ENCODE measurements at places on chromosomes 11 and 22. TPM values are rescaled to one million over a fixed set of nuclear protein-coding genes. Genes with fewer than 3 reads are reported as not detected.

MS4A12 gene
- 328 TPM for total RNA-seq

SPTBN2 gene
- 1.2 TPM for total RNA-seq

DRD2 gene
- total RNA-seq: not detected

MISFA gene
- 0.40 TPM for total RNA-seq

RAPSN gene
- total RNA-seq: not detected

OR5AK2 gene
- not detected for total RNA-seq

ASRGL1 gene
- total RNA-seq: 14.9 TPM

DNA sequence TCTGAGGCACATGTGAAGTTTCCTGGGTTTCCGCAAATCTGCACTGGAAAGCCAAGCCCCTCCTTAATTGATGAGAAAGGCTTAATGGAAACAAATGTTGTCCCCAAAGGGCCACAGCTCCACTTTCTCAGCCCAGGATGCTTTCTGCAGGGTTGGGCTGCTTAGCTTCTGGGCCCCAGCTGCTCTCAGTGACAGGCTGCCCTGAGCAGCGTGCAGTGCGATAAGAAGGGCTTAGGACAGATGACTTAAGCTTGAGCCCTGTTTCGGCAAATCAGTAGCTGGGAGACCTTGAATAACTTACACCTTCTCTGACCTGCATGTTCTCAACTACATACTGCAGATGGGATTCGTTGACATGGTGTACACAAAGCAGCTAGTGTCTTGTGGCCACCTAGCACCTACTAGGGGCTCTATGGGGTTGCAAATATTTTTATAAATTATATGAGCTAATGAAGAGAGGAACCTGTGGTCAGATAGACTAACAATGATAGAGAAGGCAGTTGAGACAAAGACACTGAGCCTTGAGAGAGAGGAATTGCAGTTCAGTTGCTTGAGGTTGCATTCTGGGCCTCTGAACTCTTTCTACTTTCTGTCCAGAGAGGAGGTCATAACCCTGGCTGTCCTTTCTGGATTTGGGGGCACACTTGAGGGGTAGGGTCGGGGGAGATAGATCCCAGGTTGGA lies 11.5 kb downstream of the STX3 start:
- no peak for DNase-seq

DNA sequence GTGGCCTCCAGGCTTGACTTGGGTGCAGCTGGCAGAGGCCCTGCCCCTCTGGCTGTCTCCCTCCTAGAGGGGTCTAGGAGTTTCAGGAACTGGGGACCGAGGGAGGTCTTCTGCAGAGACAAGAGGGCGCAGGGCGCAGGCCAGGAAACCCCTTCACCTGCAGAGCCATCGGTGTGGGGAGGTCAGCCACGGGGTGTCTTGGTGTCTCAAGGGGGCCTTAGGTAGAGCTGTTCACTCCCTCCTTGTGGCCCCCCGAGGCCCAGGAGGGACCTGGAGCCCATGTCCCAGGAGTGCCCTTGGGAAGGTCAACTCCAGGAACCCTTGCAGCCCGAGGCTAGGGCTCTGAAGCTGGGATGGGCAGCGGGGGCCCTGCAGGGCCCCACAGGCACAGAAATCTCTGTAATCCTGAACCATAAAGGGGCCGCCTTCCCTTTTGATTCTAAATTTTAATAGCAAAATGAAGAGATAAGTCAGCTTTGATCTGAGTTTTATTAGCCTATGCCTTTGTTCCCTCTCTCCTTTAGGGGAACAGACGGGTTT lies 31.4 kb upstream of the TH start:
- no peak for DNase-seq

DNA sequence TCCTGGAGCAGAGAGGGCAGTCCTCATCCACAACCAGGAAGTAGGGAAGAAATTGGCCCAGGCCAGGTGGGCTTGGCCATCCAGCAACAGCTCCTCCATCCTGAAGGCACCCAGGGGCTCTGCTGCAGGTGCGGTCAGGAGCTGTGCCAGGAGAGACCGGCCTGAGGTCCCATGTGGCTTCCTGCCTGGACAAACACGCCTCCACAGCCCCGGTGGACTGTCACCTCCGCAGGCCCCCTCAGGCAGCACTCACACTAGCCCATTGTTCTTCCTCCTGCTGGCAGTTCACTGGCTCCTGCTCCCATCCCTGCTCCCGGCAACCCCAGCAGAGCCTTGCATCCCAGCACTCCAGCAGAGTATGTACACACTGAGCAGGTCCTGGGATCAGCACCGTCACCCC lies 16.0 kb upstream of the POU2AF1 start:
- DNase-seq: no peak

- DNase-seq: no peak
Observed at GRCh38 chr11:15289723-15290122, 175.0 kb downstream of the INSC start.

GRCh38 chr11:27553186-27553585 lies 46.6 kb upstream of the LIN7C start:
- DNase-seq: no peak

DNA sequence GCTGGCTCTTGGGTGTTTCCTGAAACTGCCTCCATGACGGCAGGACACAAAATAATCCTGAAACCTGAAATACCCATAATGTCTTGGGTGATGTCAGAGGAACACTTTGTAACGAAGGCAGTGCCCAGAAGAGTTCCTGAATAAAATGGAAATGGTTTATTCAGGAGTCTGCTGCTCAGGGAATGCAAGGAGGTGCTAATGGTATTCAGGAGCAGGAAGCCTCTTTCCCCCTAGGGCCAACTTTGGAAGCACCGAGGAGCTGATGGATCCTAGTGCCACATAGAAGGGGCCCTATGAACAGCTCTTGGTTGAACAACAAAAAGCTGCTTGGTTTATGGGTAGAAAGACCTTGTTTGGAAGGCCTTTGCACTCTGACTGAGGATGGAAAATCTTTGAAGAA lies 15.5 kb downstream of the TREH start:
- DNase-seq: no peak

DNA sequence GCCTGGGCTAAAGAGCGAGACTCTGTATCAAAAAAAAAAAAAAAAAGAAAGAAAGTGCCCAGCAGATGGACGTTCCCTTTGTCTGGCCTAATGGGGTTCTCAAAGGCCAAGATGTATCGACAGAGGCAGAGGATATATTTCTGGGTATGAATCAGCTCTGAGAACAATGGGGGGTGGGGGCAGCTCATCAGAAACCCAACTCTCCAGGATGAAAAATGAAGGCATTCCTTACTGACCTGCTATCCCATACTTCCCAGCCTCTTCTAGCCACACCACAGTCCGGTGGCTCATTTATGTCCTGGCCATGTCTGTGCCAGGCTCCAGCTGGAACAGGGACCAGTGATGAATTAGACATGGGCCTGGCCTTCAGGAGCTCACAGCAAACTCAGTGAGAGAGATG lies 15.2 kb upstream of the POLD3 start:
- no peak for DNase-seq

DNA sequence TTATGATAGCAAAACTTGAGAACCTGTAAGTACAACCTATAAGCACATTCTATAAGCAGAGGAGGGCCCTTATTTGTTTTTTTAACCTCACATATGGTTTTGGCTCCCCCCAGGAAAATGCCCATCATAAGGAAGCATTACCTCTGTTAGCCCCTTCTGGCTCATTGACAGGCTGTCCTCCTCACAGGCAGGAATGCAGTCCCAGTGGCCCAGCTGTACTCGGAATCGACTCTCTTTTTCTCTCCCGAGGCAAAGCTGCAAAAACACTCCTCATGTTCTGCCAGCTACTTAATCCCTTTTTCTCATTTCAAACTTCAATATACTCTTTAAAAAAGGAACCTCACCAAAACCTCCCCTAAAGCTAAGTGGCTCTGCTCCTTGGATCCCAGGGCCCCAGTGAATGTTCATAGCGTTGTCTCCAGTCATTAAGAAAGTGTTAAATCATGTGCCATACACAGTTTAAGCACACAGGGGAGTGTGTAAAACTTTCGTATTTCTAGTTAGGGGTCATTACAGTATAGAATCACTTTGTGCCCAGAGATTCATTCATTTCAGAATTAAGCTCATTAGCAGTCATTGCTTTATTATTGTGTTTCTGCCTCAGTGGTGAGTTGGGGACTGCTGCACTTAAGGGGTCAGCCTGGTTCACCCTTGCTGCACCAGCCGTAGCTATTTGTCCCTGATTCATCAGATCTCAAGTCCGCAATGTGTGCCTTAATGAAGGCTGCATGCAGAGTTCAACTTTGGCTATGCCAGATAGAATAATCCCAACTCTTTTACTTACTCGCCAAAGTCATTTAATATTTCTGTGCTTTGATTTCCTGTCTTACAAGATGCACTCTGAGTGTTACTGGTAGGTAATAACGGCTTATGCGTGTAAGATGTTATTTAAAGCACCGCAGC lies 57.6 kb downstream of the JRKL start:
- DNase-seq: no peak

DNA sequence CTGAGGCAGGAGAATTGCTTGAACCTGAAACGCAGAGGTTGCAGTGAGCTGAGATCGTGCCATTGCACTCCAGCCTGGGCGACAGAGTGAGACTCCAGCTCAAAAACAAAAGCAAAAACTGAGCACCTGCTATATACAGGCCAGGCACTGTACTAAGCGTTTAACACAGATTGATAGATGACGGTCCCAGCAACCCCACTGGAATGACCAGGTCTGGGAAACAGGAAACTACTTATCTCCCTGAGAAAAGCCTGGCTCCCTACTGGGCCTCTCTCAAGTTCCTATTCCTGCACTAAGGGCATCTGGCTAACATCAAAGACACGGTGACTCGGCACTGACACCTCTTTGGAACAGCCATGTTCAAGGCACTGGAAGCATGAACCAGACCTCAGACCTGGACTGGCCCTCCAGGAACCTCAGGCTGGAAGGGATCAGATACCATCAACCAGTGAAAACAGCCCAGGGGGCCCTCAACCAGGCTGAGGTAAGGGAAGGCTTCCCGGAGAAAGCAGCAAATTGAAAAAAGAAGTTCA lies 16.6 kb downstream of the ARAP1 start:
- DNase-seq: no peak
